ENCODE measurements at places on chromosomes 12 and 14.

DNA sequence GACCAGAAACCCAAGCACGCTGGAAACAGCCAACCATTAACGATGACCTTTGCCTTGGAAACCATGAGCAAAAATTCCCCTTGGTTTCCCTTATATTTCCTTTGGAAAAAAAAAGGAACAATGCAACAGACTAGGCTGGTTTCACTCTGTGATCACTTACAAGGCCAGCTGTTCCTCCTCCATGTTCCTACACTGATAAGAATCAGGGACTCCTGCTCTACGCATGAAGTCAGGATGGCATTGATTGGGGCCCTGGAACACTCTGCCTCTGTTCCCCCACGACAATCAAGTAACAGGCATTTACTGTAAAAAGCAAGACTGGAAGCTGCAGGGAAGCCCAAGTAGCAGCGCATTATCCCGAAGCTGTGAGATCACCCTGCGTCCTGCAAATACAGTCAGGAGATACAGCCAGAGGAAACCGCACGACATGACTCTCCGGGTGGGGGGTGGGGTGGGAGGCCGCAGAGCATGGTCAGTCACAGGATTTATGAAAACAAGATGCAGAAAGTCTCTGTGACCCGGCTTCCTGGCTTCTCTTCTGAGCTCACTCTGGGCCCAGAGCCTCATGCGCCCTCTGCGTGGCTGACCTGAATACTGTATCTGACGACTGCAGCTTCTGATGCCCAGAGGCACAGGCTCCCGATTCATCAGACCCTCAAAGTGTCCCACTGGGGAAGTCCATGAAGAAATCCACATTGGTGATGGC, 31.1 kb downstream of the SSH1 start:
- no peak for DNase-seq

DNA sequence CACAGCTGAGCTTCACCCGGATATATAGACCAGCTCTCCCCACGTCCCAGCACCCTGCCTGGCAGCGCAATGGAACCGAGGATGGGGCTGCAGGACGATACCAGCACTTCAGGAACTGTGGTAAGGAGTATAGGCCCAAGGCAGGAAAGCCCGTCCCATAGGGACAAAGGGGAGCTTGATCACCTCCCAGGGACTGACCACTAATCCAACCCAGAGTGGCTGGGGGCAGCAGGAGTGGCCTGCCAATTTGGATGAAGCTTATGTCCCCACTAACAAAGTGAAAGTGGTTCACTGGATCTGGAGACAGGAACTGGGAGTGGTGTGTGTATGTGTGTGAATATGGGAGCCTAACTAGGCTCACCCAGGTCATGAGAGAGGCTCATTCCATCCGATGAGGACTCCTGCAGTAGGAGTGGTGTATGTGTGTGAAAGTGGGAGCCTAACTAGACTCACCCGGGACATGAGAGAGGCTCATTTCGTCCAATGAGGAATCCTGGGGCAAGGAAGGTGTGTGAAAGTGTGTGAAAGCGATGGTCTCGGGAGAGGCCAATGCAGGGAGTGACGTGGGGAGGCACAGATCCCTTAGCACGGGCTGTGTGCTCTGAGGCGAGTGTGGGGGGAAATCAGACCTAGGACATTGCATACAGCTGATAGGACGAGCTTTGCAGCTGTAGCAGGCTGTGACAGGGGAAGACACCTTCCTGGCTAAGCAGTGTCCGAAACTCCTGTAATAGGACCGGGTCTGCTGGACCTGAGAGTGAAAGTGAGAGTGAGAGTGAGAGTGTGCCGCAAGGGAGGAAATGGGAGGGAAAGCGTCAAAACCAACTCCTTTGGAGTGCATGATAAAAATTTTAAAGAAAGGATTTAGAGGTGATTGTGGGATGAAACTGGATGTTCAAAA, 25.7 kb downstream of the KLRK1 start:
- no peak for DNase-seq

DNA sequence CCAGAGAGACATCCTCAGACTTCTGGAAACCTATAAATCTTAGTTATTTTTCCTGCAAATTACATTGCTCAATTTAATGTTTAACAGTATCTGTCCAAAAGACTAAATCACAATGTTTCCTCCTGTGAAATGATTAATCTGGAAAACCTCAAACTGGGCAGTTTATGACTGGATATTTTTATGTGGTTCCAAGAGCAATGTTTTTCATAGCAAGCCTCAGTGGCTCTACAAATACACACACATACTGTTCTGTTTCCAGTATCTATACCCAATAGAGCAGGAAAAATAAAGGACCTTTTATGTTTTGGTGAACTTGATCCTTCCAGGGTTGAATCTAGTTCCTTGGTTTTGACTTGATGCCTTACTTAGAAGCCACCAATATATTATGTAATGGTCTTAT, 9.2 kb downstream of the NID2 start:
- no peak for DNase-seq

GRCh38 chr14:93269341-93270068, 62.4 kb downstream of the UBR7 start:
- DNase-seq: no peak

DNA sequence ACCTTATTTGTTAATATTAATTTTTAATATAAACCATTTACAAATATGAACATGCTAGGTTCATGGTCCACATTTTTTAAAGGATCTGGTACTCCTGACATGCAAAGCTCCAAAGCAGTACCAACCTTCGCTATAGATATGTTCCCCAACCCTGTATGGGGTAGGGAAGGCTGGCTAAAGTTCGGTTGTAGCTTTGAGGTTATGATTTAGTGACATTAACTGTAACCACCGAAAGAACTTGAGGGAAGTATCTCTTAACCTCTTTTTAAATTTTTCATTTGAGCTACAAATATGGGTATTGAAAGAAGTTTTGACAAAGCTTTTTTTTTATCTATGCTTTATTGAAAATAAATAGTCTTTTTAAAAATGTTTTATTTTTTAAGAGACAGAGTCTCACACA, 115.5 kb downstream of the DYRK2 start:
- no peak for DNase-seq

DNA sequence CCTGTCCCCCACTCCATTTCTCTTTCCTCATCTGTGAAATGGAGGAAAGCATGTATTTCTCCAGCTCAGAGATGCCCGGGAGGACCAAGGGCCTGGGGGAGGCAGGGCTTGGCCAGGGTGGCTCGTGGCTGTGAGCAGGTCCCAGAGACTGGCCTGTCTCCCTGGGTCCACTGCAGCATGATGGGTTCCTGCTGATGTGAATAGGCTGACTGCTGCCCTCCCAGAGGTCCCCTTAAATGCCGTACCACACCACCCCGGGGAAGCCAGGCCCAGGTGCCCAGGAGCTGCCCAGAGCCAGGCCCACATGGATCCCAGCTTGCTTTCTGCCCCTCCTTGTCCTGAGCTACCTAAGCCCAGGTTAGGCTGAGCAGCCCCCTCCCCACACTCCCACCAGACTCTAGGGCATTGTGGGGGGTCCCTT, 158.2 kb upstream of the C14orf180 start:
- DNase-seq: no peak

- no peak for DNase-seq
Measured at GRCh38 chr14:85788470-85789233, 258.7 kb downstream of the FLRT2 start.

GRCh38 chr12:13345722-13346121, 149.2 kb downstream of the EMP1 start:
- no peak for DNase-seq

GRCh38 chr12:127148318-127148717, 1118.7 kb upstream of the TMEM132C start:
- DNase-seq: no peak

DNA sequence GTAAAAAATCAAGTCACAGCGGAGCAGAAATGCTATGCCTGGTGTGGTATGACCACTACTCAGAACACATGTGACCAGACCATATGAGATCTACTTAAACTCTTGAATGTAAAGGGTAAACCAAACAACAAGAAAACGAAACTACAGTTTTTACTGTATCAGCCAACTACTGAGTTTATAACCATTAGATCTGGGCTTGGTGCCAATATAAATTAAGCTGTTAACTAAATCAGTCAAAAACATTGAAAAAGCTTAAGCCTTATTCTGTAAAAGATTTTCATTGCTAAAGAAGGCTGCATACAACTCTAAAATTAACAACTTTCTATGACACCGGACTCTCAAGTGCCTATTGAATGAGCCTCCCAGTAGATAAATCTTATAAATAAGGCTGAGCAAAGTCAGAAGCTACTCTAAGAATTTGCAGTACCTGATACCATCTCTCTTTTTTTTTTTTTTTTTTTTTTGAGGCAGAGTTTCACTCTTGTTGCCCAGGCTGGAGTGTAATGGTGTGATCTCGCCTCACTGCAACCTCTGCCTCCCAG, 35.4 kb downstream of the SPTLC2 start:
- DNase-seq: no peak

DNA sequence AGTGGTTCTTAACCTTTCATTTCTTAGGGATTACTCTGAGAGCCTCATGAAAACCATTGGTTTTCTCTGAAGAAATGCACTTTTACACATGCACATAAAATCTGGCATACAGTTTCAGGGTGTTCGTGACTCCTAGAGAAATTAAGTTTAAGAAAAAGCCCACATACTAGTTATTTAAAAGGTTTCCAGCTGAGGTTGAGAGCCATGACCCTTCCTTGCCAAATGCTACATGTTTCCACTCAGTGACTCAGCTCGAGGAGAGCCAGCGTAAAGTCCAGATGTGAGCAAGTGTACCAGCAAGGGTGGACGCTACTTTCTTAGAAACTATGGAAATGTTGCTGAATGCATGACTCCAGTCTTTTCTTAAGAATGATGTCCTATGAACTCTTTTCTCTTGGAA, 42.7 kb upstream of the FLRT2 start:
- DNase-seq: no peak

GRCh38 chr12:56189918-56190694, 823 bp upstream of the SMARCC2 start:
- peak; percentile 87 for DNase-seq

GRCh38 chr12:2678426-2678825, 116.3 kb upstream of the FKBP4 start:
- DNase-seq: no peak

- DNase-seq: no peak
Measured at GRCh38 chr14:29955087-29955486, 27.4 kb upstream of the PRKD1 start.

DNA sequence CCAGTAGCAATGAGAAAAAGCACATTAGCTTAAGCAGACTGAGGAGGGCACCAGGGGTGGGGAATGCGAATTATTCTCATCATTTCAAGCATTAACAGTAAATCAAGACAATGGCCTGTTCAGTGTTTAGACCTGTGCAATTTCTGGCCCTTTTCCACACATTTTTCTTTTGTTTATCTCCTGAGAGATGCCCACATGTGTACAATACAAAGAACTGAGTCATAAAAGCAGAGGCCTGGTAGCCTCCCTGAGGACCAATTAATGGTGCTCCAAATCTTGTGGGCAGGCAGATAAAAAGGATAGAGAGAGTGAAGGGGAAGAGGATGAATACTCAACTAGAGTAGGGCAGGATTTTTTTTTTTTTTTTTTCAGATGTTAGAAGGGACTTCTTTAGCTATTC, 480.8 kb downstream of the RERGL start:
- no peak for DNase-seq

GRCh38 chr14:91231446-91231845, 13.1 kb downstream of the GPR68 start:
- DNase-seq: no peak

- DNase-seq: no peak
Measured at GRCh38 chr12:119614705-119615104, 21.1 kb downstream of the TMEM233 start.

GRCh38 chr12:9909724-9910123, 22.4 kb downstream of the CLEC2A start:
- DNase-seq: no peak

GRCh38 chr14:69263364-69263763, 3.4 kb downstream of the GALNT16 start:
- DNase-seq: no peak

DNA sequence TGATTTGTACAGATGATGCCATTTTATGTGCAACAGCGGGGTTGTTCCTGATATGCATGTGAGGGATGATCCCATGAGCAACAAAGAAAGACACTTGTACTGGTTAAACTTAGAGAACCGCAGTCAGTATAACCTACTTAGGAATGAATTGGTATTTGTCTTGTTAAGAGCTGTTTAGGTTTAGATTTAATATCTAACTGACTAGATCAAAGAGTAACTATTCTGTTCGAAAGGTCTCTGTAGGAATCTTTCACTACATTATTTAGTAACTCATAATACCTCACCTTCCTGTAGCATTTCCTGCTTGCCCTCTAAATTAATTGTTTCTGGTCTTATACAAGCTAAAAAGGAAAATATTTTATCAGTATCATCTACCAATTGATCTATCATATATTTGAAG, 350.4 kb downstream of the TRHDE start:
- DNase-seq: no peak

- no peak for DNase-seq
Measured at GRCh38 chr12:18139989-18140596, 50.1 kb upstream of the RERGL start.

DNA sequence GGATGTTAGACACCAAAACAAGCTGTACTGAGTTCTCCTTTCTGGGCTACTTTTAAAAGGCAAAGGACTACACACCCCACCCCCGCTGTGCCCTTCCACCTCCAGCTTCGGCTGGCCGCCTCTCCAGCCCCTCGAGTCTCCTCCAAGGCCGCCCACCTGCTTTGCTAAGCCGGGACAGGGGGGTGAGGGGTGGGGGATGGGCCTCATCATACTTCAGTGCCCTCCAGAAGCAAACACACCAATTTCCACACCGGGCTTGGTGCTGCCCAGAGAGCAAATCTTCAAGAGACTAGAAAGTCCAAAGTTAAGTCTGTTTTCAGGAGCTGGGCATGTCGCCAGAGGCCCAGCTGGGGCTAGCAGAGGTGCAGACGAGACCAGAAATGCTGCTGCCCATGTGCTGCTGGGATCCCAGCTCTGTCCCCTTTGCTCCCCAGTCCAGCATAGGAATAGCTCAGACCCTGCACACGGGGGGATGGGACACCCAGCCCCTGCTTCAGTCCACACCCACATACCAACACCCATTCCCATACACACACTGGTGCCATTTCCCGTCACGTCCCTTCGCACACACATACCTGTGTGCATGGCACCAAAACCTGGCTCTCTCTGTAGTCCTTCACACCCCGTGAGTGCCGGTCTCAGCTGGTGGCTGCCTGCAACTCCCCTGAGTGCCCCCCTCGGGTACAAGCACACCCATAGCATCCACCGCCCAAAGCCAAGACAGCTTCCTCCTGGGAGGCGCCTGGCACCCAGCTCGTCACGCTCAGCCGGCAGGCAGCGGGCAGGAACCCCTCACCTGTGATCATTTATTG, 1.0 kb downstream of the SLC6A12 start:
- no peak for DNase-seq

- no peak for DNase-seq
Measured at GRCh38 chr14:83611491-83611890, 1918.5 kb upstream of the FLRT2 start.

GRCh38 chr12:13631873-13632272, 349.5 kb downstream of the GRIN2B start:
- no peak for DNase-seq

DNA sequence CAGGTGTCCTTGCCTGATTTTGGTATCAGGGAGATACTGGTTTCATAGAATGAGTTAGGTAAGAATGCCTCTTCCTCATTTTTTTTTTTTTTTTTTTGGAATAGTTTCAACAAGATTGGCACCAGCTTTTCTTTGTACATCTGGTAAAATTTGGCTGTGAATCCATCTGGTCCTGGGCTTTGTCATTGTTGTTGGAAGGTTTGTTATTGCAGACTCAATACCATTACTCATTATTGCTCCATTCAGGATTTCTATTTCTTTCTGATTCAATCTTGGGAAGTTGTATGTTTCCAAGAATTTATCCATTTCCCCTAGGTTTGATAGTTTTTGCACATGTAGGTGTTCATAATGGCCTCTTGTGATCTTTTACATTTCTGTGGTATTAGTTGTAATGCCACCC, 126.0 kb upstream of the KITLG start:
- DNase-seq: no peak

GRCh38 chr12:129127771-129128170, 274.5 kb downstream of the GLT1D1 start:
- no peak for DNase-seq

Data from iPS DF 6.9 (cell line).